Effector memory CD8-positive, alpha-beta T cell (primary cell): ENCODE measurements at places on chromosomes 11 and 22.
A peak's percentile ranks its signal among the peaks of the same experiment; 100 is the strongest.

GRCh38 chr11:108121274-108122155, at the start of gene ACAT1:
Gene ACAT1, plus strand, starts transcription at chr11:108121567. Its CDS starts 40 bp downstream, at chr11:108121607.
- peak within 1 kb of the TSS; percentile 90 for H3K4me3 ChIP-seq
- H3K4me1 ChIP-seq: peaks cover 41% of the 10 kb centered on the region

- H3K27ac ChIP-seq: peak overlapping the region; percentile 93
- H3K4me3 ChIP-seq: peak overlapping the region; percentile 67
- DNase-seq: peak; percentile 23
- peaks cover 4% of the 10 kb centered on the region for H3K36me3 ChIP-seq
- no peaks in the 10 kb centered on the region for H3K27me3 ChIP-seq
Observed at GRCh38 chr22:45608763-45609180, 62.9 kb upstream of the ATXN10 start.

GRCh38 chr11:89293965-89294679, 116.4 kb downstream of the TYR start:
- H3K27ac ChIP-seq: no peak overlapping the region
- DNase-seq: no peak
- no peak overlapping the region for H3K4me3 ChIP-seq
- H3K36me3 ChIP-seq: peaks cover 3% of the 10 kb centered on the region

DNA sequence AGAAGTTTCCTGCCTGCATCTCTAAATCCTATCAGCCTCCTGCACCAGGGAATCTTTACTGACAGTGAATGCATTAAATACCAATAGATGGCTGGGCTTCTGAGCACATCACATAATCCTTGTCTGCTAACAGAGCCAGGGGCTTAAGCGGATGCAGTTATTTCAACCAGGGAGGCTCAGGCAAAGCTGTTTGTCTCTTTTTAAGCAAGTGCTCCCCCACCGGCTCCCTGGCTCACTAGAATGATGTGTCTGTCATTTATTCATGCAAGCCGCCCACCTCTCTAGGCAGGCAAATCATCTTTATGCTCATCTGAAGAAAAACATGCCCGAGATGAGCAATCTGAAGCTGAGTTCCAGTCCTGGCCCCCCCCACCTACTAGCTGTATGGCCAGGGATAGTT, 182.3 kb downstream of the TENM4 start:
- no peak overlapping the region for H3K27ac ChIP-seq
- H3K36me3 ChIP-seq: no peaks in the 10 kb centered on the region
- no peaks in the 10 kb centered on the region for H3K4me1 ChIP-seq
- H3K27me3 ChIP-seq: no peaks in the 10 kb centered on the region
- H3K4me3 ChIP-seq: no peak overlapping the region

GRCh38 chr11:12149672-12150225, 39.4 kb downstream of the MICAL2 start:
- peaks cover 26% of the 10 kb centered on the region for H3K4me1 ChIP-seq
- H3K4me3 ChIP-seq: no peak overlapping the region
- H3K36me3 ChIP-seq: no peaks in the 10 kb centered on the region
- no peaks in the 10 kb centered on the region for H3K27me3 ChIP-seq
- H3K27ac ChIP-seq: peak overlapping the region; percentile 21

DNA sequence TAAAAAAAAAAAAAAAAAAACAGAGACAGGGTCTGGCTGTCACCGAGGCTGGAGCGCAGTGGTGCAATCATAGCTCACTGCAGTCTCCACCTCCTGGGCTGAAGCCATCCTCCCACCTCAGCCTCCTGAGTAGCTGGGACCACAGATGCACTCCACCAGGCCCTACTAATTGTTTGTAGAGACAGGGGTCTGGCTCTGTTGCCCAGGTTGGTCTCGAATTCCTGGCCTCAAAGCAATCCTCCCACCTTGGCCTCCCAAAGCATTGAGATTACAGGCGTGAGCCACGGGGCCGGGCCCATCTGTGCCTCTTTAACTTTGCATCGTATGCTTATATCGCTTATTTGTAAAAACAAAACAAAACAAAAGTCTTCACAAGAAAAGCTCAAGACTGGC, 3.1 kb downstream of the CPT1A start:
- peaks cover 37% of the 10 kb centered on the region for H3K4me1 ChIP-seq
- peak overlapping the region; percentile 89 for H3K27ac ChIP-seq
- DNase-seq: no peak
- no peaks in the 10 kb centered on the region for H3K27me3 ChIP-seq
- H3K36me3 ChIP-seq: peaks cover 32% of the 10 kb centered on the region

DNA sequence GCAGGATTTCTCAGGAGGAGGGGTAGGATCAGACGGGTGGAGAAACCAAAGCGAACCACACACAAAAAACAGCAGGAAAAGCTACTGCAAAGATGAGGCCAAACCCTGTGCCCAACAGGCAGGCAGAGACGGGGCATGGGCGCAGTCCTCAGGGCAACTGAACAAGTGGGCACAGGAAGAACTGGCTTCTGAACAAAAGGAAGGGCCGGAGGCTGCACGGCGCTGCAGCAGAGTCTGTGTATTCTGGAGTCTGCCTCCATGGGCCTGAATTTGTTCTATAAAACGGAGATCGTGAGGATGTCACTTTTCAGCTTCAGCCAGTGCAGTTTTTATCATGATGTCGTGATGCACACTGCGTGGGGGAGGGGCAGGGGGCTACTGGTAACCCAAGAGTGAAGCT, 1026.0 kb downstream of the TBC1D22A start:
- no peak overlapping the region for H3K27ac ChIP-seq
- no peaks in the 10 kb centered on the region for H3K36me3 ChIP-seq
- no peak overlapping the region for H3K4me3 ChIP-seq
- peaks cover 34% of the 10 kb centered on the region for H3K27me3 ChIP-seq
- no peak for DNase-seq

GRCh38 chr11:48000432-48000831, 20.1 kb downstream of the PTPRJ start:
- no peak for DNase-seq

DNA sequence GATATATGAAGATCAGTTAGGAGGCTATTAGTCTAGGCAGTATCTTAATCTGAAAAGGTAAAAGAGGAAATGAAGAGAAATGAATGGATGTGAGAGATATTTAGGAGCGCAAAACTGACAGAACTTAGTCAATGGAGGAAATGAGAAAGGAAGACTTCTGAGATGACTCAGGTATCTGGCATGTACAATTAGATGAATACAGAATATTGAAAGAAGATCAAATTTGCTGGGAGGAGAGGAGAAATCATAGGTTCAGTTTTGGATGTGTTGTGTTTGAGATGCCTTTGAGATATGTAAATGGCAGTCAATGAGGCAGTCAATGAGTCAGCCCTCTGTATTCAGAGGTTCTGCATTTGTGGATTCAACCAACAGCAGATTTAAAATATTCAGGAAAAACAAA, 42.9 kb upstream of the GAB2 start:
- no peak overlapping the region for H3K4me3 ChIP-seq
- peaks cover 4% of the 10 kb centered on the region for H3K36me3 ChIP-seq
- H3K27ac ChIP-seq: no peak overlapping the region

GRCh38 chr11:75014129-75014528, 25.4 kb downstream of the NEU3 start:
- no peak overlapping the region for H3K4me3 ChIP-seq
- DNase-seq: no peak
- H3K4me1 ChIP-seq: no peaks in the 10 kb centered on the region
- peaks cover 2% of the 10 kb centered on the region for H3K36me3 ChIP-seq
- no peak overlapping the region for H3K27ac ChIP-seq
- no peaks in the 10 kb centered on the region for H3K27me3 ChIP-seq

DNA sequence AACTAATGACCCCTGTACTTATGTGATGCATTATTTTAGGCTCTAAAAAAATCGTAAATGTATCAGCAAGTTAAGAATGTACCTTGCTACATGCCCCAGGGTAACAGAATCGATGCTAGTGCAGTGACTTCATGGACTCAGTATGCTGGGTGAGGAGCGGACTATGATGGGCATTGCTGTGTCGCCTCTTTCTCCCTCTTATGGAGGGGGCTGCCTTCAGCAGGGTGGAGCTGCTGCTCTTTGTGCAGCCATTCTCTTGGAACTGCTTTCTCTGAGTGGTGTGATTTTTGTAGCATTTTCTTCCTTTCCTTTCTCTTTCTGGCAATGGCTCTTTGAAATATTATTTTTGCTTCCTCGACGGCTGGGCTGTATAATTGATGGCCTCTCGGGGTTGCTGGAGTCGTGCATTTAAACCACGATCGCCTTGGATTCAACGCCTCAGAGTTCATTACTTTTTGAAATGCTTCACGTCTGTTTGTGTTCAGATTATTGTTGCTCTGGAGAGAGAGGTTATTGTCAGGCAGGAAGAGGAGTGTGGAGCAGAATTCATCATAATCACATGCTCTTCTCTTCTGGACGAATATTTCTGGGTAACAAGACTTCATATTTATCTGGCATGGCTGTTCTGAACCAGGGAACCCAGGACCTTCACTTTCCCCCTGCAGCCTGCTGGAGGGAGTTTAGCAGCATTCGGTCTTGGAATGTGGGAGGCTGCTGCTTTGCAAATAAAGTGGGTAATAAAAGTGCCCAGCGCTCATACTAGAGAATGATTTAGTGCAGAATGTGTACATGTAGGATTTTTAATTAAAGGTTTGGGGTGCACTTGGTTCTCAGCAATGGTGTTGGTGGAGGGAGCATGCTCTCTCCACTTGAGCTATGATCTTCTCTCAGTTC, 804.2 kb downstream of the NTM start:
- H3K4me1 ChIP-seq: no peaks in the 10 kb centered on the region
- H3K27me3 ChIP-seq: no peaks in the 10 kb centered on the region
- H3K36me3 ChIP-seq: peaks cover 3% of the 10 kb centered on the region
- no peak overlapping the region for H3K27ac ChIP-seq
- DNase-seq: no peak
- no peak overlapping the region for H3K4me3 ChIP-seq

- no peak within 1 kb of the TSS for H3K4me3 ChIP-seq
- no peaks in the 10 kb centered on the region for H3K36me3 ChIP-seq
- no peaks in the 10 kb centered on the region for H3K27me3 ChIP-seq
- no peak within 1 kb of the TSS for H3K27ac ChIP-seq
Observed at GRCh38 chr11:57751676-57752253, at the start of gene BTBD18. Gene BTBD18, minus strand, starts transcription at chr11:57751819. Its CDS starts 631 bp downstream, at chr11:57751188.

DNA sequence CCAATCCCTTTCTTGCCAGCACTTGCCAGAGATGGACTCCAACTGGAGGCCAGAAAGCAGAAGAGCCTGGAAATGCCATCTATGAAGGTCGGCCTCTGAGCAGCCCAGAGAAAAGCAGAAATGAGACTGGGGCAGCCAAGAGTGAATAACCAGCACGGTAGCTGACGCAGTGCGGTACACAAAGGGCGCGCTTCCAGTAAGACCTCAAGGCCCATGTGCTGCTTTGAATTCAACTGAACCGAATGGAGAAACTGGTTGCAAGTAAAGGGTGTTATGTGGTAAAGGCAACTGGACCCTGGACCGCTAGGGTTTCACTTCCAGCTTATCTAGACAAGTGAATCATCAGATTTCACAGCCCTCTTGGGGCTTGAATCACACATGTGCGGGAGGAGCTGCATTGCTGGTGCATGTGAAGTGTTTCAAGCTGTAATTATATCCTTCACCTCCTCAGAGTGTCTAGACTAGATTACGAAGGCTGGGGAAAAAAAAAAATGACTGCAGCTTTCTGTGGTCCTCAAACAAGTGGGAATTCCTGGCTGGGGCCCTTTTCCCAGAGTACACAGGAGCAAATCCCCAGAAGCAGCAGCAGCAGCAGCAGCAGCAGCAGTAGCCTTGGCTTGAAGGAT, 128.9 kb downstream of the CCDC34 start:
- H3K4me3 ChIP-seq: no peak overlapping the region
- H3K27me3 ChIP-seq: peaks cover 4% of the 10 kb centered on the region
- no peaks in the 10 kb centered on the region for H3K36me3 ChIP-seq
- no peaks in the 10 kb centered on the region for H3K4me1 ChIP-seq
- H3K27ac ChIP-seq: no peak overlapping the region

GRCh38 chr11:119093942-119094815, 7.5 kb downstream of the DPAGT1 start:
- peak overlapping the region; percentile 95 for H3K27ac ChIP-seq
- H3K4me1 ChIP-seq: peaks cover 42% of the 10 kb centered on the region
- no peaks in the 10 kb centered on the region for H3K27me3 ChIP-seq
- H3K4me3 ChIP-seq: peak overlapping the region; percentile 91
- peak; percentile 33 for DNase-seq

- no peaks in the 10 kb centered on the region for H3K4me1 ChIP-seq
- no peak for DNase-seq
- H3K36me3 ChIP-seq: peaks cover 7% of the 10 kb centered on the region
- H3K27ac ChIP-seq: peak overlapping the region; percentile 24
Observed at GRCh38 chr11:121057922-121058321, 34.0 kb downstream of the TBCEL start.

- no peak for DNase-seq
- peak overlapping the region; percentile 48 for H3K27ac ChIP-seq
- no peaks in the 10 kb centered on the region for H3K27me3 ChIP-seq
- no peak overlapping the region for H3K4me3 ChIP-seq
- no peaks in the 10 kb centered on the region for H3K36me3 ChIP-seq
Observed at GRCh38 chr11:76175783-76176182, 30.5 kb downstream of the WNT11 start.

DNA sequence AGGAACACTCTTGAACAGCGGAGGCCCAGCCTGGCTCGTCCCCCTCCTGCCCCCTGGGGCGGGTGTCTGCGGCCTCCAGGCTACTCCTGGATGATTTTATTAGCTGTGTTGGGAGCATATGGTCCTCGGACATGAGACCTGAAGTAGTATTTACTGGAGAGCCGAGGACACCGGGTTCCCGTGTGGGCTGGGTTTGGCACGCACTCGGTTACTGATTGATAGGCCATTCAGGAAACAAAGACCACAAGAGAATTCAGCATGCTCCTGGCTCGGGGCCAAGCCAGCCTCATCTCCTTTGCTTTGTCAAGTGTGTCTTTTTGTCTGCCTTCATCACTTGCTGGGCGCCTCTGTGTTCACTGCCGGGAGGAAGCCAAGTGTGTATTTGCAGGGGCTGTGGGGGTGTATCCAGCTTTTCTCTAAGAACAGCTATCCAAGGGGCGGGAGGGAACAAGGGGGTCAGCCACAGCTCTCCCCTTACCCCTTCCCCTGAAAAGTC, 9.7 kb downstream of the FXYD2 start:
- H3K4me1 ChIP-seq: peaks cover 38% of the 10 kb centered on the region
- peaks cover 10% of the 10 kb centered on the region for H3K36me3 ChIP-seq
- peak overlapping the region; percentile 96 for H3K27ac ChIP-seq
- H3K4me3 ChIP-seq: peak overlapping the region; percentile 69
- DNase-seq: peak; percentile 86

GRCh38 chr11:41612415-41612814, 153.0 kb upstream of the LRRC4C start:
- no peak overlapping the region for H3K27ac ChIP-seq
- H3K27me3 ChIP-seq: no peaks in the 10 kb centered on the region
- DNase-seq: no peak
- no peaks in the 10 kb centered on the region for H3K4me1 ChIP-seq

DNA sequence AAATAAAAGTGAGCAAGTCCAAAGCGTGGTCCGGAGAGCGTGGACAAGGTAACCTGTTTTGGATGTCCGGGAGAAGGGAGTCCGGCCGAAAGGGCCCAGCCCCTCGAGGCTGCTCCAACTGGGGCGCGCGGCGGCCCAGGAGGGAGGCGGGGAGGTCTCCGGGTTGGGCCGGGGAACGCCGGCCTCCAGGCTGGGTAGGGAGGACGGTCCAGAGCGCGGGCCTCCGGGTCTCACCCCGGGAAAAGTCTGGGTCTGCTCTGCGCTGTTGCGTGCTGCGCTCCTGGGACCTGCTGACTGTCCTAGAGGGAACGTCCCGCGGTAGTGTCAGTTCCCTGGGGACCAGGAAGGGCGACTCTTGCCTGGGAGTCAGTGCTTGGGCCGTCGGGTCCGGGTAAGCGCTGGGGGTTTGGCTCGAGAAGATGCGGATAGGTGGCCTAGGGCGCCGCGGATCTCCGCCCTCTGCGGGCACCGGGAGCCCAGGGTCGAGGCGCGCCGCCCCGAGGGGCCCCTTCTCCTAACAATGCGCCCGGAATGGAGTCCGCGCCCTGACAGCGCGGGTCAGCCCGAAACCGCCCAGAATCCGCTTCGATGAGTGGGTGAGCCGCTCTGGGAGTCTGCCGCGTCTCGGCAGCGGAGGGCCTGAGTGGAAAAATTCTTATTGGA, 988 bp upstream of the FLI1 start:
- peak overlapping the region; percentile 99 for H3K27ac ChIP-seq
- peaks cover 11% of the 10 kb centered on the region for H3K27me3 ChIP-seq
- H3K36me3 ChIP-seq: peaks cover 46% of the 10 kb centered on the region
- peak overlapping the region; percentile 96 for H3K4me3 ChIP-seq
- peaks cover 28% of the 10 kb centered on the region for H3K4me1 ChIP-seq
